ENCODE measurements at places on chromosomes 3 and 15.

GRCh38 chr3:53478921-53479664, 15.3 kb upstream of the CACNA1D start:
- DNase-seq, result no peak

DNA sequence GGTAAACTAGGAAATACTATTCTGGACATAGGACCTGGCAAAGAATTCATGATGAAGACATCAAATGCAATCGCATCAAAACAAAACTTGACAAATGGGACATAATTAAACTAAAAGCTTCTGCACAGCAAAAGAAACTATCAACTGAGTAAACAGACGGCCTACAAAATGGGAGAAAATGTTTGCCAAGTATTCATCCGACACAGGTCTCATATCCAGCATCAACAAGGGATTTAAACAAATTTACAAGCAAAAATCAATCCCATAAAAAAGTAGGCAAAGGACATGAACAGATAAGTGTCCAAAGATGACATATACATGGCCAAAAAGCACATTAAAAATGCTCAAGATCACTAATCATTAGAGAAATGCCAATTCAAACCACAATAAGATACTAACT, 1088.9 kb downstream of the NAALADL2 start:
- DNase-seq, result no peak

GRCh38 chr15:72940229-72940622, 112.0 kb upstream of the NEO1 start:
- DNase-seq, result no peak

DNA sequence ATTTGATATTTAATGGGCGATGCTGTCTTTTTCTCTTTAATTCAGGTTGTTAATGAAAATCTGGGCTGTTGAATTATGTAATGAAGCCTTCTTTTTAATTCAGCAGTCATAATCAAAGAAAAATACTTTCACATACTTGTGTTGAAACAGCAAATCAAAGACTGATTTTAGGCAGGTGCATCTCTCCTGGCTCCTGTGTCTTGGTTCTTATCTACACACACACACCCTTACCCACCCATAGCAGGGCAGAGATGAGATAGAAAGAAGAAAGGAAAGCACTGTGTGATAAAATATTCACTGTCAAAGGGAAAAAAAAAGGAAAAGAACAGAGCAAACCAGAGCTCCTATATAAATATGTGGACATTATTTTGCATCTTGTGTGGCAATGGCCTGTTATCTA, 130.6 kb upstream of the CGNL1 start:
- DNase-seq, result no peak

DNA sequence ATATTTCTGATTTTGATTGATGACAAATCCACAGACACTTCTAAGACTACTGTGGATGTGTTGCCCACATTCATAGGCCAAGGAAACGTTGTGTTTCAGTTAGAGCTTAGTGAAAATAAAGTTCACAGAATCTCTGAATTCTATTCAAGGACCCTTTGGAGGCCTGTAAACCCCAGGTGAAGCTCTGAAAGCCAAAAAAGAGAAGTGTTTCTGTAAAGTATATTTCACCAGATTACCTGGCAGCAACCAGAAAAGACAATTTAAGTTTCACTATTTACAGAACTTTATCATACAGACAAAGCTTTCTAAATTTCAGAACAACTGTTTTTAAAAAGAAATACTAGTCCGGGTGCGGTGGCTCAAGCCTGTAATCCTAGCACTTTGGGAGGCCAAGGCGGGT, 2.6 kb downstream of the CLPX start:
- no peak for DNase-seq

- DNase-seq, result no peak
These were observed 4.9 kb upstream of the TMEM212 start for GRCh38 chr3:171838218-171838720.
